ENCODE measurements at places on chromosomes 12 and 14.
A peak's percentile ranks its signal among the peaks of the same experiment; 100 is the strongest.

DNA sequence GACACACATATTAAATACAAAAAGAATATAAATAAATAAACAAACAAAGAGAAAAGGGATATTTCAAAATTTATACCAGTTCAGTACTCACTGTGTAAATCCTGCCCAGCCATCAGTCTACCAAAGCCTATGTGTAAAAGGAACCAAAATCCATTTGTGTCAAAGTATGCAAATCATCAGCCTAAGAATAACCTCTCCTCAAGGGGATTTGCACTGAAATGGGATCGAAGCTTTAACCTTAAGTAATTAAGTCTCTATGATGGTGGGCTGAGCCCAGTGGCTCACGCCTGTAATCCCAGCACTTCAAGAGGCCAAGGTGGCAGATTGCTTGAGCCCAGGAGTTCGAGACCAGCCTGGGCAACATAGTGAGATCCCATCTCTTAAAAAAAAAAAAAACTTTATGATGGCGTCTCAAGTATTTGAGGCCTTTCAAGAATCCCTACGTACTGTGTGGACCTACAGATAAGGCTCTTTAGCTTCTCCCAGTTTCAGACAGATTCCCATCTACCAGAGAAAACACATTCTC is 57.8 kb upstream of the METAP2 start:
- DNase-seq = no peak

- no peak for DNase-seq
Measured at GRCh38 chr12:96060041-96060440, 24.7 kb upstream of the LTA4H start.

GRCh38 chr14:105894125-105894977 is 368.0 kb downstream of the TMEM121 start:
- DNase-seq = no peak

DNA sequence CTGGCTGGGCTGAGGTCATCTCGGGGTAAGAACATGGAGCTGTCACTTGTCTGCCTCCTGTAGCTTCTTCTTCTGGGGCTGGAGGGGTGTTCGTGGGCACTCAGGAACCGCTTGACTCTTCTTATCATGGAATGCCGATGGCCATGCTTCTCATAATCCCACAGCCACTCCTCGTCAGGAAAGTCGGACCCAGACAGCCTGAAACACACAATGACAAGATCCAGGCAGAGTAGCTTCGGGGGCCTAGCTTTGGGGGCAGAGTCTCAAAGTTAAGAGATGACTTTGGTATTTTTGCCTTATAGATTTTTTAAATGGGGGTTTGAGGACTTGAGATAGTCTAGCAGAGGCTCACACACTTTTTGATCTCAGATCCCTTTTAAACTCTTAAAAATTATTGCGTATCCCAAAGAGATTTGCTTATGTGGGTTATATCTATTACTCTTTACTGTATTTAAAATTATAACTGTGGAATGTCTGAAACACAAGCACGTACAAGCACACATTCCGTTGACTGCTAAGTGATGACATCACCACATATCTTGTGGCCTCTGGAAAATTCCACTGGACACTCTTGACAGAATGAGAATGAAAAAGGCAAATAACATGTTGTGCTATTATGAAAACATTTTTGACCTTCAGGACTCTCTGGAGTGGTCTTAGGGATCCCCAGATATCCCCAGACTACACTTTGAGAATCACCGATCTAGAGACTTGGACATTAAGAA is 43.3 kb downstream of the BEST3 start:
- peak; percentile 94 for DNase-seq

- DNase-seq = peak; percentile 23
Measured at GRCh38 chr12:51819736-51820525, 28.6 kb downstream of the FIGNL2 start.

DNA sequence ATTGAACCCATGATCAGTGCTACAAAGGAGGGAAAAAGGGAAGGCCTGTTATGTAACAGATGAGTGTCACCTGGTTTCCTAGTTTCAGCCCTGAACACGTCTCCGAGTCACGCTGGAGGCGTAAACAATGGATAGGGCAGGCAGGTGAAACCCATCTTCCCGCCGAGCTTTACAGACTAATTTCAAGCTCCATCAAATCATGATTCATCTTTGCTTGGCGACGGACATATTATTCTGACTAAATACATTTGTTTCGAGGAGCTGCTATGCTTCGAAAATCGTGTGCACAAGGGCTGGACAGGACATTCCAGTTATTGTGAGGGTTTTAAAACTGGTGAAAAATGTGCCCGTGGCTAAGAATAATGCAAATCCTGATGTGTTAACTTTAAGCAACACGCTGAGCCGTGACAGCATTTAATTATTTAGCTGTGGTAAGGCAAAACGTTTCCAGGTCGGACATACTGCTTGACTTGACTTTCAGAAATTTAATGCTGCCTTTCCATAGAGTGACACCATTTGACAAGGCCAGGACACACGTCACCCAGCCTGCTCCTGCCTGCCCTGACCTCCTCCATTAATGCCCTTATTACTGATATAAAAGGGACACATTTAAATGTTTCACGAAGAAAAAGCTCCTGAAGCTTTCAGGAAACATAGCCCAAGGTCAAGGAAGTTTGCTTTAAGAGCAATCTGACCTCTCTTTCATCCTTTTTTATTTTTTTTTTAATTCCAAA is 1203.5 kb upstream of the TMEM132C start:
- no peak for DNase-seq

DNA sequence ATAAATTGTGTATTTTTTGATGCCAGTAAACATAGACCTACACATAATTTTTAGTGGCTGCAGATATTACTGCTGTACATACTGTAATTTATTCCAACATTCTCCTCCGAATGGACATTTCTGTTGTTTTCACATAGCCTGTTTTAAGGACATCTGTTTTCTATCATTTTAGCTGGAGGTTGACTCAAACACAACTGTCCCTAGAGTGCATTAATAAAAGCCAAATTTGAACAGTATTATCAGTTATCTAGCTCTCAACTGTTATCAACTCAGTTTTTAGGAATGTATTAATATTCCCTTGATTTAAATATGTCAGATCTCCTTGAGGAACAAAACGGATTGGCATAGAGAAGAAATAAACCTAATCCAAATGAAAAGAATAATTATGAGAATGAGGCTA is 17.2 kb upstream of the PIWIL1 start:
- no peak for DNase-seq

GRCh38 chr12:25761356-25761755 is 197.1 kb upstream of the RASSF8 start:
- DNase-seq = no peak

DNA sequence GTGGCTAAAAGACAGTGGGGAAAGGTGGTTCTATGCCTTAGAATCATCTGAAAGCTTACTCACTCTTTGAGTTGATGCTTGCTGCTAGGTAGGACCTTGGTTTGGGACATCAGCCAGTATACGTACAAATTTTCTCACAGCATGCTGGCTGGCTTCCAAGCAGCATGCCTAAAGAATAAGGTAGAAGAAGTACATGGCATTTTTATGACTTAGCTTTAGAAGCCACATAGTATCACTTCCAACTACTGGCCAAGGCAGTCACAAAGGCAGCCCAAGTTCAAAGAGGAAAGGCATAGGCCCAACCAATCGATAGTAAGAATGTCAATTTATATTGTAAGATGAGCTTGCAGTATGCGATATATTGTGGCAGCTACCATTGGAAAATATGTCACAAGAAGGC is 284.2 kb upstream of the CAND1 start:
- DNase-seq = no peak

DNA sequence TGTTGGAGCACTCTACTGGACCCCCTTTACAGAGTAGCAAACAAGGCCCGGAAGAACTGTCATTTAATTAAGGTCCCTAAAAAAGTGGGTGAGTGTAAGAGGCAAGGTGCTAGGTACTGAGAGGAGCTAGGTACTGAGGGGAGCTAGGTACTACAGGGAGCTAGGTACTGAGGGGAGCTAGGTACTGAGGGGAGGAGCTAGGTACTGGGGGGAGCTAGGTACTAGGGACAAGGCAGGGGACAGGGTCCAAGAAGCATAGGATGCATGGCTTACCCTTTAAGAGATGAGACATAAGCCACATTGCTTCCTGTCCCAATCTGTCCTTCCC is 4.9 kb downstream of the KRT5 start:
- DNase-seq = no peak

GRCh38 chr14:48731260-48731659 is 854.9 kb downstream of the RPS29 start:
- DNase-seq = no peak

GRCh38 chr14:36452860-36453259 is 67.2 kb downstream of the NKX2-1 start:
- no peak for DNase-seq

- DNase-seq = no peak
Measured at GRCh38 chr12:107600581-107601144, 84.9 kb upstream of the PWP1 start.

GRCh38 chr12:132698341-132698740 is 11.0 kb downstream of the PXMP2 start:
- DNase-seq = no peak

DNA sequence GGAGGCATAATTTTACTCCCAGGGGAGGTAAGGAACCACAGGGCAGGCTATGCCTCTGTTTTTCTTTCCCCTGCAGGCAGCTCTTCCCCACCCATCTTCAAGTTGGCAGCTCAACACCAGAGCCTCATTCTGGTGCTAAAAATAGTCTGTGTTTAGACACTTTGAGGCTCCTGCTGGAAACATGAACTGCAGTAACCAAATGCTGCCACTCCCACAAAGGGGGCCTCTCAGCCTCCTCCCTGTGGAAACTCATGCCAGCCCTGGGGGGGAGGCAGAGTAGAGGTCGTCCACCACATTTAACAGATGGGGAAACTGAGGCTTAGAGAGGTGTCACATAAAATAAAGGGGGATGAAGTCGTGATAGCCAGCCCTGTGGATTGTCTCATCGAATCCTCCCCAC is 61.4 kb downstream of the WSCD2 start:
- no peak for DNase-seq

DNA sequence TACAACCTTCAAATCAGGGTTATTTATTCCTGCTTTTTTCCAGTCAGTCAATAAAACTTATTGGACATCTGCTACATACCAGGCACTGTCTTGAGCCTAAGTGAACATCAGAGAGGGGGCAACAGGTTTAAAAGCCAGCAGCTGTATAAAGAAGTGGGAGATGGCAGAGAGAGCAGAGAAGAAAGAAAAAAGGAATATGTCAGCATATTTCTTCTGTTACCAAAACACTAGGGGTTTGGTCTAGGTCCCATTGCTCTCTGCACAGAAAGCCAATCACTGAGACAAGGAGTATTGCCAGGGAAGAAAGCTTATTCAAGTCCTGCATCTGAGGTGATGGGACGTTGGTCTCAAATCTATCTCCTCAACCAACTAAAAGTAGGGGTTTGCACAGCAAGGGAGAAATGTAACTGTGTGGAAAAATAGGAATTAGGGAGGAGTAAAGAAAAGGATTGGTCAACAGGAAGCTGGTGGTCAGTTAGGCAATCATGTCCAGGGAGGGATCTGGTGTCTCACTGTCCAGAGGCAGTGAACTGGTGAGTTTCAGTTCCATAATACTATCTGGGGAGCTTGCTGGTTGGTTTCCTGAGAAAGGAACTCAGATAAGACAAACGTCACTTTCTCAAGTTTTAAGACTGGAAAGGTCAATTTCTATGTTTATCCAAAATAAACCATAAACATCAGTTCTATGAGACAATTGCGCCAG is 107.5 kb downstream of the PHLDA1 start:
- DNase-seq = no peak

DNA sequence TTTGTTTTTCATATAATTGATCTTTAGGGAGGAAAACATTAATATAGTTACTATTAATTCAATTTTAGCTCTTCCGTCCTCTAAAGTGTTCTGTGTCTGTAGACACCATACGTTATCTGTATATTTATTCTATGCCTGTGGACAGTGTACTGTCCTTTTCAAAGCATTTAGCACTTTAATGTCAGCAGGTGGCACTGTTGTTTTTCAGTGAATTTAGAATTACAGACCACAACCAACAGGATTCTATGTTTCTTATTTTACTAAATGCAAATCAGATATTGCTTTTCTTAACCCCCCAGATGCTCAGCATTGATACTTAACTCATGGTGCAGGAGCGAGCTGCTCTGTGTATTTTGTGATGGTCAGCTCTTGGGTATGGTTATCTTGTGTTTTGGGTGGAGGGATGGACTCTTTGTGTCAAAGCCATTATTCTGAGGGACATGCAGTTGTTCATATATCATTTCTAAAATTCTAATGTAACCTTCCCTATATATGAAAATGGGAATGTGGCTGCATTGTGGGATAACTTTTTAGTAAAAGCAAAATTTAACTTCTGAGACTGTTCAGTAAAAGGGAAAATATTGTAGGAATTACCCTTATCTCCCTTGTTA is 65.2 kb downstream of the PAPOLA start:
- peak; percentile 58 for DNase-seq

GRCh38 chr12:19624491-19624890 is 185.2 kb downstream of the AEBP2 start:
- peak; percentile 69 for DNase-seq

DNA sequence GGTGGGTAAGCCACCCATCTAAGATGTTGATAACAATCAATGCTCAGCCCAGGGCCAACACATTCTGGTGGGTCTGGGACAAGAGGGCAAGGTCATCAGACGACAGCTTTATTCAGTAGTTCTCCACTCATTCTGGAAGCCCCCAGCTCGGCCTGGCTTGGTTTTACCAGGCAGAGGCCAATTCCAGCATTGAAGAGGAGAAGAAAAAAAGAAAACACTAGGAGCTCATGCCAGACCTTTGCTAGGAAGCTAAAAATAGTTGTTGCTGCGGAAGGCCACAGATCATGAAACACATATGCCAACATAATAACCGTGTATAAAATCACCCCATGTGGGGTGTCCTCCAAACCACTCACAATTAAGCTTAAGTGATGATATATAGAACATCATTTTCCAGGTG is 44.4 kb downstream of the CCDC60 start:
- no peak for DNase-seq

- DNase-seq = no peak
Measured at GRCh38 chr12:32559434-32559833, 119.7 kb upstream of the DNM1L start.

- DNase-seq = no peak
Measured at GRCh38 chr14:101055106-101055662, 151.7 kb upstream of the RTL1 start.

GRCh38 chr12:123114304-123115083 is 36.4 kb downstream of the PITPNM2 start:
- no peak for DNase-seq

DNA sequence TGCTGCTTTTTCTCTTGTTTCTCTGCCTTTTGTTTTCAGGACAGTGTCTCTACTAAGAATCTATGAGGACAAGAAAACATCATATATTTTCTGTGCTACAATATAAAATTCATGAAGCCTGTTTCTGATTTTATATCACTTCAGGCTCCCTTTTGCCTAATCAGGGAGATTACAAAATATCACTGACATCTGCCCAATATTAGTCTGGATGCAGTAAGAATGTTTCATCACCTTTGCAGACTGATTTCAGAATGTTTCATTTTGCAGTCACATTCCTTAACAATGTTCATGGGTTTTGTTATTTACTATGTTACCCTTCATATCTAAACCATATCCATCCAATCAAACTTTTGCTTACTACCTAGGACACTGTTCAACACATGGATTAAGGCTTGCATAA is 491 bp upstream of the CLEC6A start:
- no peak for DNase-seq

DNA sequence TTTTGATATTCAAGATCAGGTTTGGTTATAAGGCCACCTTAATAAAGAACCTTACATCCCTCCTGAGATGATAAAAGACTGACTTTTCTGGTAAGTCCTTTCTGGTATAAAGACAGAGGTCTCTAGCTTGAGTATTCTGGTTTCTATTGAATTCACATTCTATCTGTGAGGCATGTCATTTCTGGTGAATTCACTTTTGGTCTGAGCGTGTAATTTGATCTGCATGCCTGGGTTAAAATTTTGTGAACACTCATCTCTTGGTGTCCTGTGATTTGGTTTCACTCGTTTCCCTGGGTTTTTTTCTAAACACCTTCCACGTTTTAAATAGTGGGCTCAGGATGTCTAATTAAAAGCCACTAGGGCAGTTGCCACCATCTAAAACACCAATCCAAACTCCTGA is 12.2 kb downstream of the EIF5 start:
- DNase-seq = no peak

All from fibroblast of skin of scalp (primary cell).